ENCODE measurements at places on chromosomes 16 and 17.

DNA sequence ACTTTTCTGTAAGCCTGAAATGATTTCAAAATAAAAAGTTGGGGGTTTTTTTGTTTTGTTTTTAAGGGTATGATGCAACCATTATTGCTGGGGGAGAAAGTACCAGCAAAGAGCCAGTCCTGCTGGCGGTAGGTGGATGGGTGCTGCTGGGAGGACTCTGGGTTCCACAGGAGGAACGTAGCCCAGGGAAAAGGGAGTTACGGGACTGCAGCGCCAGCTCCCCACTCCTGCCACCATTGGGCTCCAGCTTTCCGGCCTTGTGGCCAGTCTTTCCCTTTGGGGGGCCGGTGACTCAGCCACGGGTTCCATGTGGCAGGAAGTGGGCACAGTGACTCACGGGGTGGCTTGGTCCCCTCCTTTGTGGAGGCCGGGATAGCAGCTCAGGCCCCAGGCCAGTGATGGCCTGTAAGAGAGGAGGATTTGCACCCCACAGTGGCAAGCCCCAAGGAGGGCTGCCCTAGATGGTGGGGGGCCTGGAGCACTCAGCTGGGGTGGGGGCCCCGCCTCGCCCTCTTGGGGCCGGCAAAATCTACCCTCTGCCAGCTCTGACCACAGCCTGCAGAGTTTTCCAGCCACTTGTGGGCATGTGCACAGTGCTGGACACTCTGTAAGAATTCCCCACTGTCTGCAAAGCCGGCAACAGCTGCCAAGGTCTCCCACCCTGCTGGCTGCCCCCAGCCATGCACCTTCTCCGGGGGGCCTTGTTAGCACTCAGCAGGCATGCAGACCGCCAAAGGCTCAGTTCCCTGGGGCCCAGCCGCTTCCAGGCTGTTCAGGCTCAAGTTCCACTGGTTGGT, 30.4 kb downstream of the SOCS3 start:
- peak; percentile 93 for DNase-seq

- no peak for DNase-seq
Observed at GRCh38 chr17:41338961-41339485, 11.6 kb downstream of the KRT33A start.

- no peak for DNase-seq
Observed at GRCh38 chr16:22770866-22771265, 43.1 kb upstream of the HS3ST2 start.

- DNase-seq = no peak
Observed at GRCh38 chr16:48129926-48130325, 25.9 kb downstream of the ABCC12 start.

- no peak for DNase-seq
Observed at GRCh38 chr16:86351041-86351784, 159.1 kb upstream of the FOXF1 start.

GRCh38 chr16:4386451-4386805, 14.8 kb downstream of the VASN start:
- DNase-seq = no peak

- DNase-seq = no peak
Observed at GRCh38 chr16:7545251-7545650, 212.6 kb downstream of the RBFOX1 start.

DNA sequence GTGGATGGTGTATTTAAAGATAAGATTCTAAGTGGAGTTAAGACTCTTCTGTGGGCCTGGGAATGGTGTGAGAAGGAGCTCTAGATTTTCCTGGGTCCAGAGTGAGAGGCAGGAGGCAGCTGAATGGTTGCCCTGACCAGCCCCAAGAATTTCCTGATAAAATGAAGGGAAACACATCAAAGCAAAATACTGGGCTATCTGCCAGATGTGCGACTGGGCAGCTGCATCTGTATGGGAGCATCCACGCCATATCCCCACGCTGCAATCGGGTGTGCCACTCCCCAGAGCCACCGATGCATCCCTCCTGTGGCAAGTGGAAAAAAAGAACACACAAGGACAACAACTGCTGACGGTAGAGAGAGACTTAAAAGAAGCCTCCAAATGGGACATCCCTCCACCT, 84.3 kb upstream of the COX10 start:
- no peak for DNase-seq

DNA sequence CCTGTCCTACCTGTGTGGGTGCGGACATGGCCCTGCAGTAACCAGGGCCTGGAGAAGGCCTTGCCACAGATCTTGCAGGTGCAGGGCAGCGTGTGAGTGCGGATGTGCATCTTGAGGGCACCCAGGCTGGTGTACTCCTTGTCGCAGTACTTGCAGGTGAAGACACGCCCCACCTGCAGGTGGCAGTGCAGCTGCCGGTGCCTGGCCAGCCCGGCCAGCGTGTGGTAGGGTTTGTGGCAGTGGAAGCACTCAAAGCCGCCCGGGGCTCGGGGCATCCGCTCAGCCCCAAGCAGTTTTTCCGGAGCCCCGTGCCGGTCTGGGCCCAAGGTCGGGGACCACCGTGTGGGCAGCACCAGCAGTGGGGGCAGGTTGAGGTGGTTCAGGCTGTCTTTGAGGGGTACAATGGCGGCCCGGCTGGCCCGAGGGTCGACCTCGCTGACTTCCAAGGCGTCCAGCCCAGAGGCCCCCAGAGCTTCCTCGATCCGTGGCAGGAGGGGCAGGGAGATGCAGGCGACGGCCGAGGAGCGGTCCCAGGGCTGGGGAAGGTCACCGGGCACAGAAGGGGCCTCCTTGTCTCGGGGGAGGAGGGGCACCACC, 5.1 kb downstream of the SNAI3 start:
- no peak for DNase-seq

Measured in RKO (cell line).